ENCODE measurements at places on chromosomes 6 and 20. TPM values are rescaled to one million over a fixed set of nuclear protein-coding genes. Genes with fewer than 3 reads are reported as not detected.
A peak's percentile ranks its signal among the peaks of the same experiment; 100 is the strongest.

The ZBP1 gene
- not detected for total RNA-seq

The TRAPPC3L gene
- total RNA-seq, result not detected

The IP6K3 gene
- total RNA-seq, result 42.0 TPM

The PSORS1C2 gene
- total RNA-seq, result not detected

The SLC35F1 gene
- 6.4 TPM for total RNA-seq

The ALDH8A1 gene
- 0.08 TPM for total RNA-seq

The IRAK1BP1 gene
- 4.7 TPM for total RNA-seq

The PDYN gene
- total RNA-seq, result not detected

The BNIP5 gene
- total RNA-seq, result not detected

The SESN1 gene
- total RNA-seq, result 44.1 TPM

The TSPYL1 gene
- 89.5 TPM for total RNA-seq

The AVP gene
- total RNA-seq, result 0.38 TPM

The HLA-DRB5 gene
- total RNA-seq, result 14.3 TPM

The ETV7 gene
- not detected for total RNA-seq

DNA sequence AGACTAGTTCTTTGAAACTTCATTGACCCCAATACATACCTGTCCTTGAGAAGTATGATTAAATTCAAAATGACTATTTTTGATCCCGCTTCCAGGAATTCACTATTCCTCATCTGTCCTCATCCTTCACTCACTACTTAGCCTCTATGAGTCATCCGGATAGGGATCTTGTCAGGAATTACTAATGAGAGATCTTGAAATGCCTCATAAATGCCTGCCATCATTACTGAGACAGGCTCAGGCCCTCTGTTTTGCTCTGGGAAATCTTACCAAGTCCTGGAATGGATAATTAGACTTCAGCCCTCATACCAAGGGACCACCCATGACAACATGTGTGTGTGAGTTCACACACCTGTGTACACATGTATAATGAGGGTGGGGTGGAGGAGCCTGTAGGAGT lies 2.8 kb upstream of the CYP24A1 start:
- peaks cover 25% of the 10 kb centered on the region for H3K4me1 ChIP-seq
- peaks cover 97% of the 10 kb centered on the region for H3K27me3 ChIP-seq
- no peak for DNase-seq

GRCh38 chr6:70680396-70680795 lies 12.7 kb downstream of the SMAP1 start:
- H3K27me3 ChIP-seq, result no peaks in the 10 kb centered on the region
- H3K27ac ChIP-seq, result no peak overlapping the region
- no peak overlapping the region for H3K4me3 ChIP-seq
- no peaks in the 10 kb centered on the region for H3K36me3 ChIP-seq
- DNase-seq, result no peak
- peaks cover 35% of the 10 kb centered on the region for H3K4me1 ChIP-seq

DNA sequence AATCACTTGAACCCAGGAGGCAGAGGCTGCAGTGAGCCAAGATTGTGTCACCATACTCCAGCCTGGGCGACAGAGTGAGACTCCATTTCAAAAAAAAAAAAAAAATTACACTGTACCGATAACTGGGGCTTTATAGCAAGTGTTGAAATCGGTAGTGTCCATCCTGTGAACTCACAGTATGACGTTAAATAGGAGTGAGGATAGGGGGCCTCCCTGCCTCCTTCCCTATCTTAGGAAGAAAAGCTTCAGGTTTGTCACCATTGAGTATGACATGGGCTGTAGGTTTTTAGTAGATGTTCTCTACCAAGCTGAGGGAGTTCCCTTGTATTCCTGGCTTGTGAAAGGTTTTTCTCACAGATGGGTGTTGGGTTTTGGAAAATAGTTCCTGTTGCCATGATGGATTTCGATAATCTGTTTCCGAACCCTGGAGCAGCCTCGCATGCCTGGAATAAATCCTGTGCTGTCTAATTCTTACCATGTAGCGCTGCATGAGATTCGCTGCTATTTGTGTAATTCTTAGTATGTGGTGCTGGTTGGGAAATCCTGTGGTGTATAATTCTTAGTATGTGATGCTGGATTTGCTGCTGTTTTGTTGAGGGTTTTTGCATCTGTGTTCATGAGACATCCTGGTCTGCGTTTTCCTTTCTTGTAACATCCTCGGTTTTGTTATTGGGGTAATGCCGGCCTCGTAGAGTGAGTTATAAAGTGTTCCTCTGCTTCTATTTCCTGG lies 23.6 kb downstream of the NTSR1 start:
- no peaks in the 10 kb centered on the region for H3K4me1 ChIP-seq
- peaks cover 95% of the 10 kb centered on the region for H3K27me3 ChIP-seq
- no peaks in the 10 kb centered on the region for H3K36me3 ChIP-seq

GRCh38 chr6:37648465-37649330 lies 49.0 kb downstream of the MDGA1 start:
- H3K4me3 ChIP-seq, result peak overlapping the region; percentile 47
- no peaks in the 10 kb centered on the region for H3K36me3 ChIP-seq
- peaks cover 29% of the 10 kb centered on the region for H3K27me3 ChIP-seq
- H3K4me1 ChIP-seq, result peaks cover 49% of the 10 kb centered on the region

- no peaks in the 10 kb centered on the region for H3K36me3 ChIP-seq
- DNase-seq, result no peak
- peaks cover 31% of the 10 kb centered on the region for H3K27me3 ChIP-seq
Measured at GRCh38 chr20:24318569-24319352, 150.7 kb upstream of the SYNDIG1 start.

- no peaks in the 10 kb centered on the region for H3K27me3 ChIP-seq
- DNase-seq, result no peak
- no peak overlapping the region for H3K4me3 ChIP-seq
- no peaks in the 10 kb centered on the region for H3K4me1 ChIP-seq
- H3K27ac ChIP-seq, result no peak overlapping the region
Measured at GRCh38 chr6:114042267-114043016, 71.5 kb upstream of the HDAC2 start.

DNA sequence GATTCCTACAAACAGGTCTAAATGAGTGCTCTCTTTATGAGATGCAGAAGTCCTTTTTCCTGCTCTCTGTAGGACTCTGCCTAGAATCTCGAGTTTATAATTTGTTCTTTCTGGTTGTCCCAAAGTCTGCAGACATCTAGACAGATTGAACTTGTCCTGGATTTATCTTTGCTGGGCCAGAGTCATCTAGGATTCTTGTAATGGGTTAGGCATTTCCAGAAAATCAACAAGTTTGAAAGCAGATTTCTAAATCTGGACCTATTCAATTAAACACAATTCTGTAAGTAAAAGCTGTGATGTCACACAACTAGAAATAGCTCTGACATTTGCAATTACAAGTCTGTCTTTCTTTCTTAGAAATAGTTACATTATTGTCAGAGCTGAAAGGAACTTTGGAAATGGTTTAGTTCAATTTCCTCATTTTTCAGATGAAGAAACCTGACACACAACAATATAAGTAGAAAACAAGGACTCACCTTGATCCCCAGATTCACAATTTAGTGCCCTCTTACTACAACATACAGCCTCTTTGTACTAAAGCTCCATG lies 4.2 kb upstream of the RSPO3 start:
- peaks cover 62% of the 10 kb centered on the region for H3K27me3 ChIP-seq
- no peaks in the 10 kb centered on the region for H3K36me3 ChIP-seq
- no peak overlapping the region for H3K4me3 ChIP-seq
- peaks cover 16% of the 10 kb centered on the region for H3K4me1 ChIP-seq
- DNase-seq, result no peak
- no peak overlapping the region for H3K27ac ChIP-seq

- H3K4me1 ChIP-seq, result no peaks in the 10 kb centered on the region
- no peaks in the 10 kb centered on the region for H3K36me3 ChIP-seq
- H3K27ac ChIP-seq, result no peak overlapping the region
Measured at GRCh38 chr20:49459684-49460083, 22.8 kb downstream of the KCNB1 start.

DNA sequence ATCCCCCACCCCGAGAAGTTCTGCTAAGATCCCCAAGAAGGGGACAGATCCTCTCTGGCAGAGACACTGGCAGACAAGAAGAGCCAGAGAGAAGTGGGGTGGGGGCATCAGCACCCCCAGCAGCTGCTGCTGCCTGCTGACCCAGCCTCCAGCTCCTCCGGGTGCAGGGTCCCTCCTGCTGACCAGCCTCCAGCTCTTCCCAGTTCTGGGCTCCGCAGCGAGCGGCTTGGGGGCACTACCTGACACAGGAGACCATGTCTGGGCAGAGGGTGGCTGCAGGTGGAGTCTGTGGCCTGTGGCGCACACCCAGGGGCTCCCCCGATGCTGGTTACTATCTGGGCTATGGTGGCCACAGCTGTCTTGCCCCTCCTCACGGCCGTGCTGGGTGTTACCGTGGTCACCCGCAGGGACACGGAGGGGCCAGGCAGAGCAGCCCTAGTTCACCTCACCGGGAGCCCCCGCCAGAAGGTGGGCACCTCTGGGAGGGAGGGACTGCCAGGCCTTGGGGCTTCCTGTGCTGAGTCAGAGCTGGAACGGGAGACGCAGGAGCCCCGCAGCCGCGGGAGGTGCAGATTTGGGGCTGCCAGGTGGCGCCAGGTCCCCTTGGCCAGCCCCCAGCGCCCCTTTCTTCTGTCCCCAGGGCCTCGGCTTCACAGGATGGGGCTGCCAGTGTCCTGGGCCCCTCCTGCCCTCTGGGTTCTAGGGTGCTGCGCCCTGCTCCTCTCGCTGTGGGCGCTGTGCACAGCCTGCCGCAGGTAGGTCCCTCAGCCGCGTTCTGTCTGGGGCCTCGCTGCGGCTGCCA lies 630 bp downstream of the LIME1 start:
- peaks cover 37% of the 10 kb centered on the region for H3K36me3 ChIP-seq
- no peaks in the 10 kb centered on the region for H3K27me3 ChIP-seq
- no peak for DNase-seq
- no peak overlapping the region for H3K27ac ChIP-seq
- H3K4me1 ChIP-seq, result peaks cover 43% of the 10 kb centered on the region
- H3K4me3 ChIP-seq, result peak overlapping the region; percentile 78

- no peak for DNase-seq
- no peak overlapping the region for H3K4me3 ChIP-seq
- peaks cover 31% of the 10 kb centered on the region for H3K27me3 ChIP-seq
- no peaks in the 10 kb centered on the region for H3K4me1 ChIP-seq
- H3K36me3 ChIP-seq, result no peaks in the 10 kb centered on the region
- no peak overlapping the region for H3K27ac ChIP-seq
Measured at GRCh38 chr6:17107863-17108262, 6.0 kb downstream of the STMND1 start.

- H3K27me3 ChIP-seq, result no peaks in the 10 kb centered on the region
- H3K4me1 ChIP-seq, result peaks cover 5% of the 10 kb centered on the region
- H3K27ac ChIP-seq, result no peak overlapping the region
Measured at GRCh38 chr6:119174879-119175817, 96.7 kb upstream of the FAM184A start.

DNA sequence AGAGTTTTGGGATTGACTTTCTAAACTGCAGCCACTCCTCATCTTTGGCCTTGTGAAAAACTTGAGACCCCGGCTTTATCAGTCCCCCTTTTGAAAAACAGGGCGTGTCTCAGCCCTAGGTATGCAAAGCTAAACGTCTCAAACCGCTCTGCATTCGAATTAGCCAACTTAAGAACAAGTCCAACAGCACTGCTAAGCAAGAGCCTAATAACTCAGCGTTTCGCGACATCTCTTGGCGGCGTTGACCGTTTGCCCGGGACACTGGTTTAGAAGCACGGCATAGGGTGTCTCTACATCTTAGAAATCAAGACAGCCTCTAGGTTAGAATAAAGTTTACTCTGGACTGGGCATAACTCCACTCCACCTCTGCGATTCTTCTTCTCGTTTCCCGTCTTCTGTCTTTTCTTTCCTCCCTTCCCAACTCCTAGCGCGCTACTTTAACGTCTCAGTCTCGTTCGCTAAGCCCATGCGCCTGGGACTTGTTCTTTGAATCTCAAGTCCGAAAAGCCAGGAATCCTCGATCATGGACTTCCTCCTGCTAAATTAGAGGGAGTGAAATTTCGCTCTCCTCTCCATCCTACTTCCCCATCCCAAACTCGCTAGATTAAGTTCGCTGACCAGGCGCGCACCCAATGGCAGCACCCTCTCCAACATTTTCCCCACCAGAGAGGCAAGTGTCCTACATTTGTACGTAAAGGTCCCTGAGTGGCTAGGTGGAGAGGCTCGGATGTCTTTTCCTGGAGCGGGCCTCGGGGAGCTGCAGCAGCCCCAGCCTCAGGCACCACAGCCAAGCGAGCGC lies 10.5 kb upstream of the TFAP2A start:
- H3K27me3 ChIP-seq, result peaks cover 99% of the 10 kb centered on the region
- peaks cover 34% of the 10 kb centered on the region for H3K4me1 ChIP-seq
- no peak for DNase-seq
- H3K27ac ChIP-seq, result no peak overlapping the region
- H3K4me3 ChIP-seq, result peak overlapping the region; percentile 67
- no peaks in the 10 kb centered on the region for H3K36me3 ChIP-seq

DNA sequence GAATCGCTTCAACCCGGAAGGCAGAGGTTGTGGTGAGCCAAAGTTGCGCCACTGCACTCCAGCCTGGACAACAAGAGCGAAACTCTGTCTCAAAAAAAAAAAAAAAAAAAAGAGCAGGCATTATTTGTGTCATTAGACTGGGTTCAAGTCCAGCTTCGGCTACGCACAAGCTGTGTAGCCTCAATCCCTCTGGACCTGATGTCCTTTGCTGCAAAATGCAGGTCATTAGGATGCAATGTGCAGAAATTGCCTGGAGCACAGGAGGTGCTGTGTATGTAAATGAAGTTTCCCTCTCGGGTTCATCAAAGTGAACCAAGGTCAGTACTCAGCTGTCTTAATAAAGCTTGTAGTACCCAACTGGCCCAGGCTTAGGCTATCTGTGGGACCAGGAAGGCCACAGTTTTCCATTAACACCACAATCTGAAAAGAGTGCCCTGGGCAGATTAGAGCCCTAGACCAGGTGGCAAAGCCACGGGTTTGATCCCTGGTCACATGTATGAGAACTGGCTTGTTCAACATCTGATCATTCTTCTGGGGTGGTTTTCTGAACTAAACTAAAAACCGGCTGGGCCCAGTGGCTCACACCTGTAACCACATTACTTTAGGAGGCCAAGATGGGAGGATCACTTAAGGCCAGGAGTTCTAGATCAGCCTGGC lies 155.3 kb downstream of the ZMYND8 start:
- H3K27ac ChIP-seq, result no peak overlapping the region
- no peak for DNase-seq
- H3K36me3 ChIP-seq, result no peaks in the 10 kb centered on the region

GRCh38 chr6:10904015-10904414 lies 17.2 kb downstream of the SYCP2L start:
- H3K36me3 ChIP-seq, result no peaks in the 10 kb centered on the region

DNA sequence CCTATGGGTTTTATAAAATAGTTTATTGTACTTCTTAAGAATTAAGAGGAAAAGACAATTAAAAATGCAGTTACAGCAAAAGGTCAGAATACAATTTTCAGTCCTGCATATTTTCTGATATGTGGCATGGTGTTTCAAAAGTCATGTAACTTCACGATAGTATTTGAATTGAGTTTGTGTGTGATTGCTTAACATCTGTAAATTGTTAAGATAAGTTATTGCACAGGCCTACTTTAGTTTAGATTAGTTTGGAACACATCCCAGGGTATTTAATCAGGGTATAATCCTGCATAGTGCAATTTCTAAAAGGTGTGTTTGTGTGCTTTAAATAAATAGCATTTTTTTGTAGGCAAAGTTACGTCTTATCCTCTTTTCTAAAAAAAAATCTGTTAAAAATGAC lies 289.6 kb downstream of the RIMS1 start:
- H3K36me3 ChIP-seq, result no peaks in the 10 kb centered on the region
- H3K4me3 ChIP-seq, result no peak overlapping the region
- no peaks in the 10 kb centered on the region for H3K4me1 ChIP-seq
- peaks cover 15% of the 10 kb centered on the region for H3K27me3 ChIP-seq
- DNase-seq, result no peak
- no peak overlapping the region for H3K27ac ChIP-seq

- H3K36me3 ChIP-seq, result no peaks in the 10 kb centered on the region
- no peaks in the 10 kb centered on the region for H3K27me3 ChIP-seq
- H3K4me3 ChIP-seq, result no peak overlapping the region
- peaks cover 8% of the 10 kb centered on the region for H3K4me1 ChIP-seq
Measured at GRCh38 chr6:88982720-88983119, 19.3 kb upstream of the RNGTT start.
